ENCODE measurements at places on chromosomes 2 and 18.

DNA sequence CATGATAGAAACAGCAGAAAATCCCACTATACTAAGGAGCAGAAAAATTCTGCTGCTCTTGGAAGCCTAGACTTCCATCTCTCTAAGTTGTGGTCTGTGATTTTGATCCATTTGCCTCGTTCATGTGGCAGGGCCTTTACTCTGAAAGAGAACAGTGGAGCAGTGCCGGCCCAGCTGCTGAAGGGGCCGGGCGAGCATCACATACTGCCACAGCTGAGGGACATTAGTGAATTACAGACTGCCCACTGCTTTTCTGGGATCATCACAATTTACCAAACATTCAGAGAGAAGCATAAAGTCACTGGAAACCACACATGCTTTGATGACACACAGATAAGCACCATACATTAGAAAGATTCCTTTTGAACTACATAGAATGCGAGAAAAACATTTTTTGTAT is 217.0 kb upstream of the BOD1L2 start:
- DNase-seq = no peak

DNA sequence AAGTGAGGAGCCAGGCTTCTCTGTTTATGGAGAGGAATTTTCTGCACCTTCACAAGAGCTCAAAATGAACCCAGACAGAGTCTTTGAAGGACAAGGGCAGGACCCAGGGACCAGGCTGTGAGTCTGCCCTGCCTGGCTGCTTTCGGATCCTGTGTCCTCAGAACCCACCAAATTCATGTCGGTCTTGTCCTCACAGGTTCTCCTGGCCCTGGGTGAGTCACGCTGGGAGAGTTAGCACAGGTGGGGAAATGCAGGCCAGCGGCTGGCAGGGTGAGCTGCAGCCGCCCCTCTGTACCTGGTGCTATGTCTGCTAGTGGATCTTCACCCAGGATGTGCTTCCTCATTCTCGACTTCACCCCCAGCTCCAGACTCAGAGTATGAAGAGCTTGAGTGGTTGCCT is 35.8 kb upstream of the TPO start:
- DNase-seq = no peak

GRCh38 chr2:10774394-10774793 is 38.2 kb downstream of the PDIA6 start:
- DNase-seq = no peak

DNA sequence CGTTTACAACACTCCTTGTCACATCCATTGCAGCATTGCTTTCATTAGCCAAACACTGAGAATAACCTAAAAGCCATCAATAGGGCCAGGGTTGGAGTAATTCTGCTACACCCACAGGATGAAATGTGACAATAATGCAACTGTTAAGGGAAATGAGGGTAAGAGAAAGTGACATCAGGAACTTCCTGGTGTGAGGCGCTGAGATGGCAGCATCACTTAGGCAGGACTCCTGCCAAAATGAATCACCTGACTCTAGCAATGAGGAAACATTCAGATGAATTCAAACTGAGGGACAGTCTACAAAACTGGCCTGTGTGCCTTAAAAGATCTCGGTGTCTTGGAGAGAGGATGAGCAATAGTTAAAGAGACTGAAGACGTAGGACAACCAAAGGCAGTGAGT is 115.6 kb upstream of the AGAP1 start:
- DNase-seq = no peak

GRCh38 chr2:550860-551567 is 126.2 kb downstream of the TMEM18 start:
- no peak for DNase-seq

DNA sequence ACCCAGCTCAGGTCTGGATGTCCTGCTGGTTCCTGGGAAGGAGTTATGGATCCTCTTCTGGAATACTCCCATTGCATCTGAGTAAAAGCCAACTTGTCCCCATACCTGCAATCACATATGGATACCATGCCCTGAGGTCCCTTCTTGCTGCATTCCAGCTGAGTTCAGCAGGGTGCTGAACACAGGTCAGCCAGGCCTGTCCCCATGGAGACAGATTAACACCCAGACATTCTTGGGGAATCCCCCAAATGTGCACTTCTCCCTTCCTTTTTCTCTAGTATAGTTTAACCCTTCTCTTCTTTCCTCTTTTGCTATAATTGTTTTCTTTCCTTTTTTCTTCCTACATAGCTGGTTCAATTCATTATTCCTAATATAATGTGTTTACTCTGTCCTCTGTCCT is 799.6 kb upstream of the HS6ST1 start:
- DNase-seq = no peak

DNA sequence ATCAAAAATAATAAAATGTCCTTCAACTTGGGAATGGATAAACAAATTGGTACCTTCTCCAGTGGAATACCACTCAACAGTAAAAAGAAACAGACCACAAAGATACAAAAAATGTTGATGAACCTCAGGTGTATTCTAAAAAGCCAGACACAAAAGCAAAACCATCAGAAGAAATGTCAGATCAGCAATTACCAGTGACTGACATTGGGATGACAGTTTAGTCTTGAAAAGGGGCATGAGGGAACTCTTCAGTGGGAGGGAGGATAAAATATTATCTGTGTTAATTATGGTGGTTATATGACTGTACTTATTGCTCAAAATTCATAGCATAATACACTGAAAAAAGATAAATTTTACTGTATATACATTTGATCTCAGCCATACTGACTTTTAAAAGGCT is 473.0 kb downstream of the TMX3 start:
- no peak for DNase-seq

GRCh38 chr2:85945586-85945985 is 56.8 kb upstream of the ST3GAL5 start:
- no peak for DNase-seq

DNA sequence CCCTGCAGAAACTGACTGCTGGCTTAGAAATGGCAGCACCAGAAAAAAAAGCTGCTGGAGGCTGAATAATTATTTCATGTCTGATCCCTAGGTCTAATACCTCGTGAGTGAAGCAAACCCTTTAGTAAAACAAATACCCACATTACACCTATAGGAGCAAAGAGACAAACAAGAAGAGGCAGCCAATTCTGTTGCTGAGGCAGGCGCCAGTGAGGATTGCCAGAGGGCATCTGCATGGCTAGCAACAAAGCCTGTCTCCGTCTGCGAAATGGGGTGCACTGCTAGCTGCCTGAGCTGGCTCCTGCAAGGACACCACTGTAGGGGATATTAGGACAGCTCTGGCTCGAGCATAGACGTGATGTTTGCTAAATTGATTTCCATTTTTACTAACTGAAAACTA is 509.7 kb downstream of the TDRD15 start:
- DNase-seq = no peak

DNA sequence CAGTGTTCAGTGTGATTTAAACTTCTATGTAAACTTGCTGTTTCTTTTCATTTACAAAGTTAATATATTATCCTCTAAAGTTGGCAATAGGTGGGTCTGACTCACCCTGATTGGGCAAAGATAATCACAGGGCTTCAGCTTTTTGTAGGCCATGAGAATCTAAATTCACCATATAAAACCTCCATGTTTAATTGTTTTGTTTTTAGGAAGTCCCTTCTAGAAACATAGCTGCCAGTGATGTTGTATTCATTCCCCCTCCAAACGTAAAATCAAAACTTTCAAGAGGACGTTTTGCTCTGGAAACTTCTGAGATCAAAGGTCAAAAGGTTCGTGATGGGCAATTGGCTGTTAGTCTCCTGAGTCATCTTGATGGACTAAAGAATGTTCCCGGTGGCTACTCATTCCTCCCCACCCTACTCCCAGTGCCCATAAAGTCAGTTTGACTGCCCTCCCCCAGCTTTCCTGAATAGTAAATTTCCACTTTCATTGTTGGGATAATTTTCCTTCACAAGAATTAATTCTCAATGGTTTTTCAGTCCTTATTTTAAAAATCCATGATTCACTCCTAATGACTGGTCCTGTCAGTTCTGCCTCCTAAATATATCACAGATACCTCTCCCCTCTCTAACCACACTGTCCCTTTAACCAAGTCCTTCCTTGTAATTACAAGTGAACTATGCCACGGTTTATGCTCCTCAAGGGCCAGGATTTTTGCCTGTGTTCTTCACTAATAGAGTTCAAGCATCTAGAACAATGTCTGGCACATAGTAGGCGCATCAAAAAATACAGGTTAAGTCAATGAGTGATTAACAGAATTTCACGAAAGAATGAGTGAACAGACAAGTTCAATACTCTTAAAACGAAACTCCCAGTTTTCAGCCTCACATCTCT is 164.4 kb upstream of the VRK2 start:
- DNase-seq = no peak

GRCh38 chr2:198857246-198857645 is 600.5 kb downstream of the SATB2 start:
- no peak for DNase-seq

DNA sequence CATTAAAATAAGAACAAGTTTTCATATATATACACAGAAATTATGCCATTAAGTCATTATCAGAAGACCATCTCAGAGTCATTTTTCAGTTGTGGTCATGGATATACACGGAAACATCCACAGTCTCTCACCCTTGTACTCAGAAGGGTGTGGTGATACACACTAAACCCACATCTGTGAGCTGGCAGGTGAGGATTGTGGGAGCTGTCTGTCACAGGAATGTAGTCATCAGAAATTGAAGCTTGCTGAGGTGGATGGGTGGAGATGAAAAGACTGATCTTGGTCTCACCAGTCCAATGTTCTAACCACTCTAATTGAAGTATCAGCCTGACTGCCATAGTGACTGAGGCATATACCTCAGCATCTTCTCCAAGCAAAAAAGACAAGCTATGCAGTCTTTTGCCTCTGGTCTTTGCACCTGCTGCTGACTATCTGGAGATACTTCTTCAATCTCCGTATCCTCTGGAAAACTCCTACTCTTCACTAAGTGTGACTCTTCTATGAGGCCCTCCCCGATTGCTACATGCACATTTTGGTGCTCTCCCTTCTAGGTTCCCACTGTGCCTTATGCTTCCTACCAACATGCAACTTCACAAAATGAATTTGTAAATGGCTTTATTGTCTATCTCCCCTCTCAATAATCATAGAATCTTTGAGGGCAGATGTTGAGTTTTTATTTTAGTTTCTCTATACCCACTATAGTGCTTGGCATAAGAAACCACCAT is 232.8 kb downstream of the DYM start:
- no peak for DNase-seq

DNA sequence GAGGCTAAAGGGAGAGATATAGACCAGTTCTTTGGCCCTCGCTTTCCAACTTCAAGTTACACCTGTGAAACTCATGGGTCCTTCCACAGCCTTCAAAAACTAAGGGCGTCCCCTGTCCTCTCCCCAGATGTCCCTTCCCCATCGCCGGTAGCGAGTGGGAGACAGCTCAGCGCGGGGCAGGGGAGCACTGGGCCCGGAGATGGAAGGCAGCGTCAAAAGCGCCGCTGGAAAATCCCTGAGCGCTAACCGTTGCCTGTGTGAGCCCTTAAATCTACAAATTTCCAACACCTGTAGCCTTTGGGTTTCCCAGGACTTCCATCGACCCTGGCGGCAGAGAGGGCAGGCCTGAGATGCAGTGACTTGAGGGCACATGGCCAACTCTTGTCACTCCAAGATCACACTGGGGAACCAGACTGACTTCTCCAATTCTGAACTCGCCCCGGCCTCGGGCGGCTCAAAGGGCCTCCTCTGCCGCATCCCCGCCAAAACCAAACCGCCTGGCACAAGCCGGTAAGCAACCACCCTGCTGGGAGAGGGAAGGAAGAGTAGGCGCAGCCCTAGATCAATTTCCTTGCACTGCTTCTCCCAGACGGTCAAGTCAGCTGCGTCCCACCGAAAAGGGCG is 879 bp upstream of the EPAS1 start:
- DNase-seq = no peak

GRCh38 chr2:181910028-181910831 is 18.7 kb downstream of the ITPRID2 start:
- DNase-seq = no peak

DNA sequence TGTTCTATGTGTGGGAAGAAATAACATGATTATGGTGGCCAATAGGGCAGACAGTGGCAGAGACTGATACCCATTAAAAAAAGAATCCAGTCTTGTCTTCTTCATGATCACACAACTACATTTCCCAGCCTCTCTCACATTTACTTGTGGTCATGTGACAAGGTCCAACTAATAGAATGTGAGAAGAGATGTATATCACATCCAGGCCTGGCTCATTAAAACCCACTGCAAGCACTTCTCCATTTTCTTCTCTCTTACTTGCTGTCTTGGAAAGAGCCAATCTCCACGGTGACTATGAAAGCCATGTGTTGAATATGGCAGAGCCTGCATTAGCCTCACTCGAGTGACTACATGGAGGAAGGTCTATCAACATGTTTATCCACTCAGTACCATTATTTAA is 306.2 kb upstream of the ZEB2 start:
- no peak for DNase-seq

DNA sequence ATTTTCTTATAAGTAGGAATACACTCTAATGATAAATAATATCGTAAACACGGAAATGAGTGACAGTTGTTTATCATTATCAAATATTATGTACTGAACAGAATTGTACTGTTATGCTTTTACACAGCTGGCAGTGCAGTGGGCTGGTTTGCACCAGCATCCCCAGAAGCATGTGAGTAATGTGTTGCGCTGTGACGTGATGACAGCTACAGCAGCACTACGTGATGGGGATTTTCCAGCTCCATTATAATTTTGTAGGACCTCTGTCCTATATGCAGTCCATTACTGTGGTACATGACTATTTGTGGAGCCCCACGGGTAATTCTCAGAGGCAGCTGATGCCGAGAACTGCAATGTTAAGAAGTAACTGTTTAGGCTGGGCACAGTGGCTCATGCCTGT is 77.3 kb upstream of the ATG16L1 start:
- no peak for DNase-seq
